Stomach (tissue), 19 donors: ENCODE measurements at places on chromosomes 4 and X.

GRCh38 chr4:24330573-24330972 lies 253.8 kb downstream of the DHX15 start:
- DNase-seq: no peak

GRCh38 chrX:100643956-100644860 lies at the start of gene SRPX2:
Gene SRPX2 (plus strand): TSS chrX:100644199. CDS start chrX:100646323, 2,124 bp downstream.
- peak; percentile 75 for DNase-seq

- DNase-seq: no peak
Measured at GRCh38 chr4:2071252-2071911, 12.3 kb downstream of the NAT8L start.

- no peak for DNase-seq
Measured at GRCh38 chr4:47816748-47817147, 21.1 kb downstream of the CORIN start.

- no peak for DNase-seq
Measured at GRCh38 chrX:109283870-109284269, 198.0 kb downstream of the GUCY2F start.

DNA sequence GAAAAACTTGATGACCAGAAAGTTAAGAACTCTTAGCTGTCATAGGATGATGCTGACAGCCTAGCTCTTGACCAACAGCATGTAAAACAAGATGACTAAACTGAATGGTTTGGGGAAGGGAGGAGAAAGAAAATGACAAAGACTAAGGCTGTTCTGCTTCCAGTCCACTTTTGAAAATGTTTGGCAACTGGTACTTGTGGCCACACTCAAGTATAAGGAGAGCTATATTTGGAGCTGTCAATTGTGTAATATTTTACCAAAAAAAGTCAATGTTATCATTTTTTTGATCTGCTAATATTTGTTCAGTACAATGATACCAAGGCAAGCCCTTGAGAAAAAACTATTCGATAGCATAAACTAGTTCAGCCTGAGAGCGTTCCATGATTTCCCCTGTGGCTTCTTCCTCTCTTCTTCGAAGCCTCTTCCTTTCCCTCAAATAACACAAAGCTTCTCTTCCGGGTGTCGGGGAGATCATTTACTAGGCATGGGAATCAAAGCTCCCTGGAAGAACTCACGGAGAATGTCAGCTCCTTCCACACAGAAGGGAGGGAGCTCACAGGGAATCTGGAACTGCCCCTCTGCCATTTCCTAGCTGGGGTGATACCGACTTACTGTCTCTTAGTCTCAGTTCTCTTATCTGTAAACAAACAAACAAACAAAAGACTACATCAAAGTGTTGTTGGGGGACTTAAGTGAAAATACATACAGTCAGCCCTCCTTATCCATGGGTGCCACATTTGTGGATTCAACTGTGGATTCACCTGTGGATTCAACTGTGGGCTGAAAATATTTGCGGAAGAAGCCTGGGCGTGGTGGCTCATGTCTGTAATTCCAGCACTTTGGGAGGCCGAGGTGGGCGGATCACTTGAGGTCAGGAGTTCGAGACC lies 82.6 kb downstream of the SCD5 start:
- DNase-seq: no peak
